ENCODE measurements at places on chromosomes 1 and 21.

GRCh38 chr1:36776256-36776655 is 258.1 kb downstream of the GRIK3 start:
- no peak for DNase-seq

- no peak for DNase-seq
Observed at GRCh38 chr1:204983136-204983535, 59.9 kb upstream of the CNTN2 start.

DNA sequence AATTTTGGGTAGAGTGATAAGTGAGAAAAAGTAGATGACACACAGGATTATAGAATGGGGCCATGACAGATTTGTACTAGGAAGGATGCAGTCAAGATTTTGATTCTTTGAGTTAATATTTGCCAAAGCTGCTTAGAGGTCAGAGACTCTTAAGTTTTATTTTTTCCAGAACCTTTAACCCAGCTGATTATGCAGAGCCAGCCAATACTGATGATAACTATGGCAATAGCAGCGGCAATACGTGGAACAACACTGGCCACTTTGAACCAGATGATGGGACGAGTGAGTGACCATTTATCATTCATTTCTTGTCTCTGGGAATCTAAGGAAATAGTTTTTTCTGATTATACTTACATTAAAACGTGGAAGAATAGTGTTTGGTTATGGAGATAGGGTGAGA is 16.1 kb downstream of the UBAP2L start:
- DNase-seq = no peak

DNA sequence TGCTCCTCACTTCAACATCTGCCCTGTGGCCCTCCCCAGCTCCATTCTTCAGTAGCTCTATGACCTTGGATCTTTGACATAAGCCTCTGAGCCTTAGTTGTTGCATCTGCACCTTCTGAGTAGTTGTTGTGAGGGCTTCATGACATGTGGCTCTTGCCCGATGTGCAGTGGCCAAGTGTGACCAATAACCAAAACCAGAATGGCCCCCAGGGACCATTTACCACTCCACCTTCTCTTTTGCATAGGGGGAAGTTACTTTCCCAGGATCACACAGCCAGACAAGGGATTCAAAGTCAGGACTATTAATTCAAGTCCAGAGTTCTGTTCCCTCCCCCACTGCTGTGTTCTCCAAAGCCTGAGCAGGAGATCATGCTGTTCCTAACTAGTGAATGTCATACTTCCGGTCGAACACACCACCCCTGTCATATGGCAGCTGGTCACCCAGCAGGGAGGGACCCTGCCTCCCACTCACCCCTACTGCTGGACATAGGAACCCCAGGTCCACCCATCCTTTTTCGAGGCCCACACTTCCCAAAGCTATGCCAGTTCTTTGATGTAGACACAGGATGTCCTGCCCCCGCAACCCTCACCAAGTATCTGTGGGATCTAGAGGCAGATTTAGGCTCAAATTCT is 4.0 kb downstream of the FGR start:
- DNase-seq = no peak

- DNase-seq = no peak
Observed at GRCh38 chr1:188433425-188433824, 1604.7 kb downstream of the PLA2G4A start.

DNA sequence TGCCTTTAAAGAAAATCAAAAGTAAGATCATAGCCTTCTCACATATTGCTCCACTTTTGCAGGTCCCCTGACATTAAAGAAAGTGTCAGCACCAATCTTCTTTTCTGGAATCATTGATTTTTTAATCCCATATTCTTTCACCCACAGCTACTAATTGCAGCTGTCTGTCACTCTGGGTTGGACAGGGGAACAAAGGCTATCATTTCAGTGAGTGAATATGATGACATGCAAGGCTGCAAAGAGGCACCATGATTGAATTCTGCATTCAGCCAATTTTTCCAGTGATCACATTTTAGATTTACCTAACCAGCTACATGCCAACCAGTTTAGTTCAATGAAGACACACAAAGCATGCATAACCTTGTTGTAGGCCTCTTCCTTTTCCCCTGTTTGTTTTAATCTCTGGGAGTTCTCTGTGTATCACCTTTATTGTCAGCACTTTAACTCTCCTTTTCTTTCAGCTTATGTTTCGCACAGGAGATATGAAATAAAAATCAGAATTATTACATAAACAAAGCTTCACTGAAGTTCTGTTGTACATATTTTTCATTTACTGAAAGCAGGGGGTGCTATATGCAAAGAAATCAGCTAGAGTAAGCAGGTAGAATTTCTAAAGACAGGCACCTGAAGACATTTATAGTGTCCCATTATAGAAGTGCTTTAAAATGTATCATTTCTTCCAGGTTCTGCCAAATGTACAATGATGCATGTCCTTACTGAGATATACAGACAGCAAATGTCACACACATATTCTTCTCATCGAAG is 584.8 kb downstream of the PLA2G4A start:
- DNase-seq = no peak
